CD4-positive, alpha-beta memory T cell (primary cell): ENCODE measurements at places on chromosomes 1 and 21.

GRCh38 chr1:27111626-27112573 lies 43.0 kb downstream of the SLC9A1 start:
- peak; percentile 64 for DNase-seq

GRCh38 chr1:26771643-26772321 lies 16.0 kb upstream of the PIGV start:
- DNase-seq, result no peak

GRCh38 chr1:11997081-11997850 lies 17.0 kb downstream of the MFN2 start:
- DNase-seq, result no peak

DNA sequence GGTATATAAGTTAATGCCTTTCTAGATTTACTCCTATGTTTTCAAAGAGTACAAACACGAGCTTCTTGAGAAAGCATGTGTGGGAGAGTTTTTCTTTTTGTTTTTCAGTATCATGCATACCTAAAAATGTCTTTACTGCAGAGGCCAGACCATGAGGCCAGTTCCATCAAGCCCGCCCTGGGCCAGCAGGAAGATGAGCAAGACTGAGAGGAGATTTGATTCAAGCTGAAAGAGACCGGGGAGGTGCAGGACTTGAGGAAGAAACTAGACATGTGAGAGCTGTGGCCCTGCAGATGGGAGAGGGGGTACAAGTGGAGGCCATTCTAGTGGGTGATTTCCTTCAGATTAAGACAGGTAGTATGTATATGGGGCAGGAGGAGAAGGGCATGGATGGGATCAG lies 33.4 kb upstream of the NTPCR start:
- DNase-seq, result no peak

DNA sequence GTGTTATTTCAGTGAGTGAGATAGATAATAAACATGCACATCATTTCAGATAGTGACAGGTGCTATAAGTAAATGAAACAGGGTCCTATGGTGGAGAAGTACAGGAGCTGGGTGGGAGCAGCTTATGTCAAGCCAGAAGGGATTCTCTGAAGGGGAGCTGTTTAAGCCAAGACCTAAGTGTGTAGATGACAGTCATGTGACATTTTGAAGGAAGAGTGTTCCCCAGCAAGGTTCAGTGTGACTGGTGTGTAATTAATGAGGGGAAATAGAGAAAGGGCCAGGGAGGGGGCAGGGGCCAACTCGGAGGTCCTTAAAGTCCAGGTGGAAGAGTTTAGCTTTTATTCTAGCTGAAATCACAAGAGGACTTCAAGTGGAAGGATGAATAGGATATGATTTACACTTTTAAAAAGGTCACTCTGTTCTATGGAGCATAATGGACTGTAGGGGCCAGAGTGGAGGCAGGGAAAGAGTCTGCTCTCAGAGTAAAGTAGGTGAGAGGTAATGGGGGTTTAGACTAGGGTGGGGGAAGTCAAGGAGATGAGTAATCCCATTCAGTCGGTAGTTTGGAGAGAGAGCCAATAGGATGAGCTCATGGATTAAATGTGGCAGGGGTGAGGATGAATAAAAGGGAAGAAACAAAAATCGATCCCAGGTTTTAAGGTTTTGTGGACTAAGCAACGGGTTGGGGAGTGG lies 243.1 kb downstream of the CACNA1E start:
- DNase-seq, result no peak

GRCh38 chr1:42806171-42806570 lies 10.8 kb upstream of the ERMAP start:
- DNase-seq, result no peak

DNA sequence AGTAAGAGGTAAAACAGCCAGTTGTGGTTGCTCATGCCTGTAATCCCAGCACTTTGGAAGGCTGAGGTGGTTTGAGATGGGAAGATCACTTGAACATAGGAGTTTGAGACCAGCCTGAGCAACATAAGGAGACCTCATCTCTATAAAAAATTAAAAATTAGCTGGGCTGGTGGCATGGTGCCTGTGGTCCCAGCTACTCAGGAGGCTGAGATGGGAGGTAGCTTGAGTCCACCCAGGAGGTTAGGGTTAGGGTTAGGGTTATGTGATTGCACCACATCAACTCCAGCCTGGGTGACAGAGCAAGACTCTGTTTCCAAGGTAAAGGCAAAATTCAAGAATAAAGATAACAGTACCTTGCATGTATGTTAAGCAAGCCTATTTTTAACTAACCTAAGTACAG lies 3.5 kb downstream of the SAMSN1 start:
- DNase-seq, result peak; percentile 33

DNA sequence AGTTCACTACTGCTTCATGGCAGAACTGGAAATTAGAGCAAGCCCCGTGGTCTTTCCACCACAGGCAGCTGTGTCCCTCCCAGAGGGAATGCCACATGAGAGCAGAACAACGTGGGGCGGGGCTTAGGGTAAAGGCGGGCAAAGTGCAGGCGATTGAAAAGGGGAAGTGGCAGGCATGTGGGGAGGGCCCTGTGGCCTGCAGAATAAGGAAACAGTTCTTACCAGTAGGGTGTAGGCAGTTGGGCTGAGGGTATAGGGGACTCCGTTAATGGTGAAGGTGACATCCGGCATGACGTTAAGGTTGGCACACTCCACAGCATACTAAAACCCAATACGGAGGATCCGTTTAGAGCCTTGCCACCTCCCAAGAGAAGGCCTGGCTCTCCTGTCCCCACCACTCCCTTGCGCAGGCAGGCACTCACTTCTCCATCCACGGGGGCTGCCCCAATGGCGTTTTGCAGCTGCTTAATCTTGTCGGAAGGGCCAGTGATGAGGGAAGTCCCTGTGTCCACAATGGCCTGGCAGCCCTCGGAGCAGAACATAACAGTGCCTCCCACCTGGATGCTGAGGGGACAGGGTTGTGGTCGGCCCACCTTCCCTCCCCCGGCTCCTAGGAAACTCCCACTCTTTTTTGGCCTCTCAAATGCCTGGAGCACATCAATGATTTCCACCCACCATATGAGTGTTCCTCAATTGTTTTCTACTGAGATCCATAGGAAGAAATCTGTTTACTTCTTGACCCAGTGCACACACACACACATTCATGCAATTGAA lies 9.1 kb upstream of the RAB7B start:
- DNase-seq, result peak; percentile 2

GRCh38 chr1:230507236-230507635 lies 81.1 kb upstream of the PGBD5 start:
- DNase-seq, result no peak

DNA sequence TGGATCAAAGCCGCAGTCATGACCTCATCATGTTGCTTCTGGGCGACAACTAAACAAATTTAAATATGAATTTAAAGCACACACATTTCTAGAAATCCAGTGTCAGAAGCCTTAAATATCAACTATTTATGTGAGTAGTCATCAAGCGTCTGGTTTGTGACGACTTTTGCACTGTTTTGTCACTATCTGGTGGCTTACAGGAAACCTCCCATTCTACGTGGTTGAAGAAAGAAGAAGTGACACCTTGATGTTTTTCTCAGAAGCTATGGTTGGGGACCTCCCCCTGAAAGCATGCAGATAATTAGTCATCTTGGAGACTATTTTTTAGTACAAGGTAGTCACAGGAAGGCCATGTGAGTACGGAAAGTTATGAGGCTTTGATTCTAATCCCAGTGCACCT lies 58.5 kb downstream of the TENT5C start:
- DNase-seq, result peak; percentile 84

DNA sequence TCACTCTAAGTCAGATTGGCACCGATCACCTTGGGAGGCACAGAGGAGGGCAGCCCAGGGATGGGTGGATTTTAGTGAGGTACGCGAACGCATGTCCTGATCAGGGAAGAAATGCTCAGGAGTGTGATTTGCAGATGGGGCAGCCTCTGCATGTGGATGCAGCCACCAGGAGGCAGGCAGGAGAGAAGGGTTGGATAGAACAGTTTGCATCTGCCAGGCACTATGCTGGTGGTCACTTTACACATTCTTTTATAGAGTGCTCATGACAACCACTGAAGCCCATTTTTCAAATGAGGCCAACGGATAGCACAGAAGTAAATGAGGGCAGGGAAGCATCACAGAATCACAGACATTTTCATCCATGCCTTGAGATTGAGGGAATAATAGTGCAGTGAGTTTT lies 5.7 kb downstream of the LAMB3 start:
- DNase-seq, result no peak

GRCh38 chr21:41634211-41634694 lies 126.3 kb upstream of the TMPRSS2 start:
- no peak for DNase-seq

DNA sequence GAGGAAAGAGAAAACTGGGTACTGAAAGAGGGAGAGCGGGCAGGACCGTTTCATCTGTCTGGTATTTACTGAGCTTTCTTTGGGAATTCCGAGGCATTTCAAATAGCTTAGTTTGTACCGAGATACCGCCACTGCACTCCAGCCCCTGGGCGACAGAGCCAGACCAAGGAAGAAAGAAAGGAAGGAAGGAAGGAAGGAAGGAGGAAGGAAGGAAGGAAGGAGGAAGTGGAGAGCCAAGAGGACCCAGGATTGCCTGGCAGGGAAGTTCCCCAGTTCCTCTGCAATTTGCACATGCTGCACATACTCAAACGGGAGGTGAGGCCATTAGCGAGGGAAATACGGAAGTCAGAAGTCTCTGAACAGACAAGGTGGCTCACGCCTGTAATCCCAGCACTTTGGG lies 961 bp upstream of the FUCA1 start:
- no peak for DNase-seq
